ENCODE measurements at places on chromosomes 12 and 14. TPM values are rescaled to one million over a fixed set of nuclear protein-coding genes. Genes with fewer than 3 reads are reported as not detected.

DNA sequence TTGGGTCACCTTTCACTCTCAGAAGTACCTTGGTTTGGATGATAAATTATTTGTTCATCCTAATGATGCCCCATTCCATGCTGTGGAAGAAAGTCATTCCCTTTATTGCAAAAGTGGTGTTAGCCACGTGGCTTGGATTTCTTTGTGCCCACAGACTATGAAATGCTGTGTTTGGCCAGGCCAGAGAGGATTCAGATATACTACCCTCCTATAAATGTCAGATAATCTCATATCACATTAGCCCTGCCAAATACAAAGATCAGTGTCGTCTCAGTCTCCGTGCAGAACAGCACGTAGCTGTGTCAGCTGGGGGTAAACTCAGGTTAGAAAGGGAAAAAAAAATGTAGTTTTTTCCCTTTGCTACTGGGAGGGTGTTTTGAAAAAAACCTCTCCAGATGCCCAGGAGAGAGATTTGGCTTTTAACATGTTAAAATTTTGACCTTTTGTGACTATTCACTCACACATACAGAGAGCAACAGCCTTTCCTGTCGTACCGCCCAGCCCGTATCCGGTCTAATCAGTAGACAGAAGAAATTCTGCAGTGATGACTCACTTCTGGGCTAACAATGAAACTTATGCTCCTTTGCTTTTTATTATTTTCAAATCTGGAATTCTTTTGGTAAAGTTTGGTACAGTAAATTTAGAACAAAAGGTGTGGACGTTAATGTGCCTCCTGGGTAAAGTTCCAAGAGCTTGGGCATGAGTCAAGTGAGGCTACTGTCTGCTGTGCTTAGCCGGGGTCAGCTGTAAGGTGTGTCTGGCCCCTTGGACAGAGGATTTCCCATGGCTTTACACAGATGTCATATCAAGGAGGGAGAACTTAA, 8.5 kb upstream of the PTPRB start:
- no peak for DNase-seq

DNA sequence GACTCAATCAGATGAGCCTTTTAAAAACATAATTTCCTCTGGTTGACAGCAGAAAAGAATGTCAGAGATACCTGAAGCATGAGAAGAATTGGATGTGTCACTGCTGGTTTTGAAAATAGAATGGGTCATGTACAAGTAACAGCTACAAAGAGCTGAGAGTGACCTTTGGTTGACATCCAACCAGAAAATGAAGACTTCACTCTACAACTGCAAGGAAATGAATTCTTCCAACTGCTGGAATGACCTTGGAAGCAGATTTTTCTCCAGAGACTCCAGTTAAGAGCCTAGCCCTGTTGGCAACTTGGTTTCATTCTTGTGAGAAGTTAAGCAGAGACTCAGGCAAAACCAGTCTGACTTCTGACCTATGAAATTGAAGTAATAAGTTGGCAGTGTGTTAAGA, 505.9 kb downstream of the SLC16A7 start:
- DNase-seq, result no peak

- no peak for DNase-seq
These were observed 10.1 kb downstream of the CCDC196 start for GRCh38 chr14:66496188-66496807.

DNA sequence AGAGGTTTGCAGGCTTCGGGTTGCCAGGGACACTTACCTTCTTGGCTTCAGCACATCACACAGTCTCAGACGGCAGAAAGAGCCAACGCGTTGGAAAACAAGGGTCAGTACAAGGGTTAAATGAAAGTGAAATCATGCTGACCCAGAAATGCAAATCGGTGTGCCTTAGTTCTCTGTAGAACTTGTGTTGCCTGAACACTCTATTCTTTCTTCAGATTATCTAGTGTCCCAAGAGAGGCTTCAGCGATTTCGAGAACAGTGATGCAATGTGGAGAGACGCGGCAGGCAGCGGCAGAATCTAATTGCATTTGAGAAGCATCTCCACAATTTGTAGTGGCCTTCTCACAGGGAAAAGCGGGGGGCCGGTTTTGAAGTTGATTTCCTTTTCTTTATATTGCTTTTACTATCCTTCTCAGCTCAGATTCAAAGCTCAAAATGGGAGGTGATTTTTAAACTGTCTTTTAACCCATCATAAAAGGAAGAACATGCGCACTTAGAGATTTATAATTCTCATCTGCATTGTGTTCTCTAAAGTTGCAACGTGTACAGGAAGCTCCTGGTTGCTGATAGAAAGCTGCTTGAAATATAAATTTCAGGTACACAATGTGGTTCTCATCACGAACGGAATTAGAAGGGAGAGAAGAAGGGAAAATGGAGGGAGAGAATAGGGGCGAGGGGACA, 67.8 kb upstream of the EGLN3 start:
- no peak for DNase-seq

DNA sequence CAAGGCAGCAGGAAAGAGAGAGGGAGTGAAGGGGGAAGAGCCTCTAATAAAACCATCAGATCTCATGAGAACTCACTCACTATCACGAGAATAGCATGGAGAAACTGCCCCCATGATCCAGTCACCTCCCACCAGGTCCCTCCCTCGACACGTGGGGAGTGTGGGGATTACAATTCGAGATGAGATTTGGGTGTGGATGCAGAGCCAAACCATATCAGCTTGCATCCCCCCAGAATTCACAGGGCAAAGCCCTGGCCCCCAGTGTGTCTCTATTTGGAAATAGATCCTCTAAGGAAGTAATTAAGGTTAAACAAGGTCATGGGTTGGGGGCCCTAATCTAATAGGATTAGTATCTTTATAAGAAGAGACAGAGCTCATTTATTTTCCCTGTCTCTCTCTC, 56.1 kb upstream of the TCL1A start:
- no peak for DNase-seq

DNA sequence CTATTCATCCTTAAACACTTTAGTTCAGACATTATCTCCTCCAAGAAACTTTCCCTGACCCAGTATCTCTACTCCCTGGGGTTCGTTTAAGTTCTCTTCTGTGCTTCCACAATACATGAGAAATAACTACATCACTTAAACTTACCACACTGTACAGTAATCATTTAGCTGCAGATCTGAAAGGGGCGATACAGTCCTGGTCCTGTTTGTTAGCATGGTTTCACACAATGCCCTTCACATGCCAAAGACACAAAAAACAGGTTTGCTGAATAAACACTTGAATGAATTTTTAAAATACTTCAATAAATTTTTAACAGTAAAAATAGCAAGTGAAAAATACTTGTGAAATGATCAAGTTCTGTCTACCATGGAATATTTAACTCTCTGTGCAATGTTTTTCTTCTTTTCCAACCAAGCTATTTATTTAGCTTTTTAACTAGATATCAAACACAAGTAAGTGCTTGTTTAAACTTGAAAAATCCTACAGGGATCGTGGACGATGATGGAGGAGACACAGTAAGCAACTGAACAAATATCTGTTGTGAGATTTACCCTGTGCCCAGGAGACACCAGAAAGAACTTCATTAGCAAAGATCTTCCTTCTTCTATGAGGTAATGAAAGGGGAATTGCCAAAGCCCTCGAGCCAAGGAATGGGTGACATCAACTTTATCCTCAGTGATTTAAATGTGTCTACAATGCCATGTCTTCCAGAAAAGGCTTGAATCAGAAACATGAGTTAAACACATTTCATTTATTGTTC, 255.6 kb upstream of the GRIP1 start:
- DNase-seq, result no peak

DNA sequence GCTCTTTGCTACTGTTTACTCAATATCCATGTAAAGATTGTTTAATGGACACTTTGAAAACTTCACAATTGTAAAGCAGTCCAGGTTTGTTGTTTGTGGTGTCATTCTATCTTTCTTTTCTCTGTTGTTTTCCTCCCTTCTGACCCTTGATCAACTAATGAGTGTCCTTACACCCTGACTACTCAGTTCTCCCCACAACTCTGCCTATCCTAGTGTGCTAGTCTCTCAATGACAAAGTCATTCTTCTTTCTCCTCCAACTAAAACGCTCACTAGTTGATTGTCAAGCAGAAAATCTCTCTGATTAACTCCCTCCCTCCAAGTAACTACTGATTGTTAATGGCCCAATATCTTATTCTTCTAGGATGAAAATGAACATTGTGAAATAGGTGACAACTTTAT, 148.5 kb upstream of the FBXO33 start:
- no peak for DNase-seq

- DNase-seq, result no peak
These were observed 11.8 kb downstream of the ZFYVE21 start for GRCh38 chr14:103727313-103727980.

DNA sequence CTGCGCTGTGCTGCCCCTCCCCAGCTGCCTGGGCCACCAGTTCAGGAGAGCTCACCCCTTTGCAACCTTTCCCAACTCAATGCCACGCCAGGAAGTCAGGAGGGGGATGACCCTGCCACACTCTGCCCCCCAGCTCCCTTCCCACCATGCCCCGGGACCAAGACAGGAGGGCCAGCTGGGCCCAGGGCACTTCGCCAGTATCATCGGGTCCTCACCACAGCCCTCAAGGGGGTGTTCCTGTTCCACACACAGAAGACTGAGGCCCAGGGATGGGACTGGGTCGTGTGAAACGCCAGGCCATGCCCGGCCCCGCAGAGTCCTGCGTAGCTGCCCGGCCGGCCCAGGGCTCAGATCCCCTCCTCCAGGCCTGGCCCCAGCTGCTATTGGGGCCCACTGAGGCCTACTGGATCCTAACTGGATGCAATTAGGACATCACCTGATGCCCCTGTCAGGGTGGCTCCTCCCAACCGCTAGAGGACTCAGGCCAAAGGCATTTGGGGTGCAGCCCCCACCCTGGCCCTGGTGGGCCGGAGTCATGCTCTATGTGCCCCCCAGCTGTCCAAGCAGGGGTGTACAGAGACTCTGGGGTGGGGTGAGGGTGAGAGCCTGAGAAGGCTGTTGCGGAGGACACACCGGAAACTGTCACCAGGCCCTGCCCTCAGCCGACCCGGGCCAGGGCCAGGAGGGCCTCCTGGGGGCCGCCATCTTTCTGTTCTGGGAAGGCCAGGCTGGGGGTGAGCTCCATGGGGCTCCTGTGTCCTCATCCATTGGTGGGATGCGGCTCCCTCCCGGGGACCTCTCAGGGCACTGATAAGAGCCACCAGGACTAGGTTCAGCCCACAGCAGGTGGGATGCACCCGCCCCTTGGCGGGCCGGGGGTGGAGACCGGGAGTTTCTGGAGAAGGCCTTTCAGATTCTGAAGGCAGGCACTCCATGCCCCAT, 29.3 kb upstream of the ANKRD9 start:
- no peak for DNase-seq

- no peak for DNase-seq
These were observed 9.9 kb downstream of the GALNT9 start for GRCh38 chr12:132319359-132319950.

DNA sequence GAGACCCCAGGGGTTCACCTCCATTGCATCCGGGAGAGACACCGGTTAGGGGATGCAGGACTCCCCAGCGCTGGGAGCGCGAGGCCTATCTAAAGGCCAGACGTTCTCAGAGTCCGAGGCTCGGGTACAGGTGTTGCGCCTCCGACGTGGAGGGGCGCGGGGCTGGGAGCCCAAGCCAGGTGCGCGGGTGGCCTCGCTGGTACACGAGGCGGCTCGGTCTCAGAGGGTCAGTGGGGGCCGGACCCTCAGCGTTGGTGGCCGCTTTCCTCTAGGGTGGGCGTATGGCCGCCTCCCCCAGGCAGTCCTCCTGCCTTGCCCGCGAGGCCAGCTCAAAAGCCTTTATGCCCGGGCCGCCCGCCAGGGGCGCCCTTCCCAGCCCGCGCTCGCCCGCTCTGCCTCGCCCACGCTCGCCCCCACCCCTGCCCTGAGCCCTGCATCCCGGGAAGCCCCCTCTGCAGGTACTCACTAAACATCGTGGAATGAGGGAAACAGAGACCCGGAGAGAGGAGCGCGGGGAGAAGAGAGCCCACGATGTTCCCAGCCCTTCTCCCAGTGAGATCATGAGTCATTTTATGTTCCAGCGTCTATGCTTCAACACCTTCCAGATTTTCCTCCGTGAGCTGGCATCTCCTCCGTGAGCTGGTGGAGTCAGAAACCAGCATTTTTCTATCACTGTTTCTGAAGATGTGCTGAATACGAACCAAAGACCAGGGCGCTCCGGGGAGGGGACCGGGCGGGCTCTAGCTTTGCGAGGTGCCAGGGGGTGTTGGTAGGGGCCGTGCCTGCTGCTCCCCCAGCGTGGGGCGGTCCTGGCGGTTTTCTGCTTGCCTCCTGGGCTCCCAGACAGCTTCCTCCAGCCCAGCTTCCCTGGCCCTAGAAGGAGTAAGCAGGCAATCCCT, 73.8 kb downstream of the DIO3 start:
- no peak for DNase-seq

GRCh38 chr14:91280129-91280528, 35.6 kb upstream of the GPR68 start:
- no peak for DNase-seq

GRCh38 chr12:118608770-118609344, 232.5 kb downstream of the SUDS3 start:
- DNase-seq, result no peak

DNA sequence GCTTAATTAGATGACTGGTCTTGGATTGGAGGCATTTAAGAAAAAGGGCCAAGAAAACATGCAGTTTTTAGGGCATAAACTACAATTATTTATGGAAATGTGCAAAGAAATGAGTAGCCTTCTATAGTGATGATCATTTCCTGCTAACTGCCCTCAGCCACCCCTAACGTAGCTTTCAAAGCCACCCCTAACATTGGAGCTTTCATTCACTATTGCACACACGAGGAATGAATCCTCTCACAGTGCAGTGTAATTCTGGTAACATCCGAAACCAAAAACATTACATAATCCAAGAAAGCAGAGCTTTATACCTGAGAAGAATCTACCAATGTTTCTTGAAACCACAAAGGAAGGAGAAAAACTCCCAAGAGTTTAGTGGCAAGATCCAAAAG, 1003.6 kb downstream of the TMEM121 start:
- DNase-seq, result no peak

- no peak for DNase-seq
These were observed 25.6 kb upstream of the ARID2 start for GRCh38 chr12:45703942-45704341.

GRCh38 chr14:100898465-100898864, 5.1 kb downstream of the RTL1 start:
- DNase-seq, result peak; percentile 9

- no peak for DNase-seq
These were observed 14.1 kb upstream of the TMEM119 start for GRCh38 chr12:108611884-108612415.

DNA sequence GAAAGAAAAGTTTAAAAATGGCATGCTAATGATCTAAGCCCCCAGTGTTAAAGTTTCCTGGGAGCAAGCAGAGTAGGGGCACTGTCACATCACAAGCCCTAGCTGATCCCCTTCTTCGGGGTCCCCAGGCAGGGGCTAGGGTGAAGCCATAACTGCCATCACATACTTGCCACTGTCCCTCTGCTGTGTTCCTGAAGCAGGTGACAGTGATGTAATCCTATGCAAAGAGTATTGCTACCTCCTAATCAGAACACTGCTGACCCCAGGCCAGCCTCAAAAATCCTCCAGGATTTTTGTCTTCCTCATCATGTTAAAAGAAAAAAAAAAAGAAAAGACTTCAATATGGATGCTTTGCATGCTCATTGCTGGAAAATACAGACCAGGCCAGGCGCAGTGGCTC, 1.2 kb upstream of the RFC5 start:
- no peak for DNase-seq

GRCh38 chr14:103512701-103513611, 9.7 kb downstream of the CKB start:
- DNase-seq, result peak; percentile 66

Gene OR6S1
- not detected for total RNA-seq

Gene KLHL42
- total RNA-seq, result 30.8 TPM

Gene PPP4R4
- 7.9 TPM for total RNA-seq

Gene TAS2R19
- 10.5 TPM for total RNA-seq

Gene HOXC10
- total RNA-seq, result 2.0 TPM

Gene TUBA1A
- 215 TPM for total RNA-seq

Gene HOXC9
- total RNA-seq, result 3.8 TPM

Gene NRL
- total RNA-seq, result 2.1 TPM

Gene LALBA
- total RNA-seq, result not detected

Gene PGF
- 3.7 TPM for total RNA-seq

Gene PEX5
- total RNA-seq, result 62.6 TPM

Measured in breast epithelium (tissue), 4 donors.